ENCODE measurements at places on chromosomes 5 and 9. TPM values are rescaled to one million over a fixed set of nuclear protein-coding genes. Genes with fewer than 3 reads are reported as not detected.

Gene LVRN
- 2.5 TPM for polyA plus RNA-seq

Gene CCNI2
- polyA plus RNA-seq = 3.7 TPM

Gene NR5A1
- 0.06 TPM for polyA plus RNA-seq

Gene IFNW1
- polyA plus RNA-seq = not detected

Gene SOWAHA
- 5.3 TPM for polyA plus RNA-seq

Gene CD72
- polyA plus RNA-seq = 2.4 TPM

Gene FAM153A
- polyA plus RNA-seq = 0.20 TPM

Gene TEK
- 35.6 TPM for polyA plus RNA-seq

Gene CCT5
- polyA plus RNA-seq = 234 TPM

Gene SPATA31A7
- polyA plus RNA-seq = not detected

Gene SEMA5A
- 37.3 TPM for polyA plus RNA-seq

Gene CSNK1A1
- 214 TPM for polyA plus RNA-seq

Gene KIF12
- 142 TPM for polyA plus RNA-seq

Gene PCDHGB4
- 4.9 TPM for polyA plus RNA-seq

Gene ODF2
- 51.8 TPM for polyA plus RNA-seq

Gene GABRA1
- polyA plus RNA-seq = not detected

Gene BRD3OS
- 24.0 TPM for polyA plus RNA-seq

Gene GAPT
- polyA plus RNA-seq = 1.6 TPM

Gene TMEM252
- polyA plus RNA-seq = 8.6 TPM

Gene GCNT1
- polyA plus RNA-seq = 4.9 TPM

Gene CCL27
- 0.44 TPM for polyA plus RNA-seq

Gene WWC1
- polyA plus RNA-seq = 78.7 TPM

Gene SPATA31D4
- polyA plus RNA-seq = not detected

Gene RECK
- 32.5 TPM for polyA plus RNA-seq

Gene SLC36A3
- polyA plus RNA-seq = not detected

Gene SH3GL2
- polyA plus RNA-seq = 3.8 TPM

Gene IL17B
- polyA plus RNA-seq = 1.0 TPM

Gene DAB2
- polyA plus RNA-seq = 235 TPM

Gene ADGRD2
- polyA plus RNA-seq = 0.17 TPM

Gene SGTB
- polyA plus RNA-seq = 7.8 TPM

Gene SLC34A3
- polyA plus RNA-seq = 5.0 TPM

Gene LCNL1
- polyA plus RNA-seq = 0.39 TPM

Gene CXCL14
- 21.2 TPM for polyA plus RNA-seq

Gene GRM6
- polyA plus RNA-seq = 0.69 TPM

Gene PCDHB3
- polyA plus RNA-seq = 3.3 TPM

Gene COMMD10
- 52.7 TPM for polyA plus RNA-seq

Gene NCS1
- polyA plus RNA-seq = 28.7 TPM

Gene PHYHD1
- 56.2 TPM for polyA plus RNA-seq

Gene GDNF
- 17.3 TPM for polyA plus RNA-seq

Gene VAV2
- polyA plus RNA-seq = 37.2 TPM

Gene PCDHB9
- polyA plus RNA-seq = 4.3 TPM

Gene ADRA1B
- polyA plus RNA-seq = 2.9 TPM

Gene TRIM7
- 0.33 TPM for polyA plus RNA-seq

Gene SMIM33
- 0.06 TPM for polyA plus RNA-seq

Gene SH2D3C
- polyA plus RNA-seq = 16.1 TPM

All from renal cortex interstitium (tissue), 15 donors.